ENCODE measurements at places on chromosomes 3 and 15.

DNA sequence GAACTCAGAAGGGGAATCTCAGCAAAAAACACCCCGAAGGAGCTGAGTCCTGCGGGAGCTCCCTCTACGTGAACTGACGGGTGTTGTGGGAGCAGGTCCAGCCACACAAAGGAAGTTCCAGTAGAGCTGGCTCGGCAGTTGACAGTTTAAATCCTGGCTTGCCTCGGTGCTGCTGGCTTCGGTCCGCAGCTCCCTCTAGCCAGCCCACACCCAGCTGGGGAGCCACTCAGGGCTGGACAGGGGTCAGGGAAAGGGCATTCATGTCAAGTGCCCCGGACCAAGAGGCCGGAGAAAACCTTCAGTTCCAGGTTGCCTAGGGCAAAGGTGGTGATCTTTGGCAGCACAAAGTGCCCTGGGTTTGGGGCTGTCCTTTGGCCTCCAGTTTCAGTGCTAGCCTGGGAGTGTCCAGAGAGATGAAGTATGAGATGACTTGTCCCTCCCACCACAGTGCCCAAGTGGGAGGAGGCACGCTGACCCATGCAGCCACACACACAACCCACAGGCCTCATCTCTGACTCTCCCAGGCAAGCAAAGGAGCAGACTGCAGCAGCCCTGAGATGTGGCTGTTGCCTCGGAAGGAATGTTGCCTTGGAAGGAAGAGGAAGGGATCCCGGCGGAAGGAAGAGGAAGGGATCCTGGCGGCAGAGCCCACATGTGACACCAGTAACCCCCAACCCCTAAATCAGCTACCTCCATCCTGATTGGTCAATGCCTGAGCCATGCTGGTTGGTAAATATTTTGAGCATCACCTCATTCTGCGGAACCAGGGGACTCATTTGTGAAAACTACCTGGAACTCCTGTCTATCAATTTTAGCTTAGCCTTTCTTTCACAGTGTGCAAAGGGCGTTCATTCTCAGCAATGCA lies 13.9 kb upstream of the ANPEP start:
- no peak for DNase-seq

GRCh38 chr15:100836501-100836900 lies 43.1 kb upstream of the ALDH1A3 start:
- DNase-seq, result no peak

- DNase-seq, result no peak
Measured at GRCh38 chr3:194817936-194818335, 132.3 kb downstream of the FAM43A start.

DNA sequence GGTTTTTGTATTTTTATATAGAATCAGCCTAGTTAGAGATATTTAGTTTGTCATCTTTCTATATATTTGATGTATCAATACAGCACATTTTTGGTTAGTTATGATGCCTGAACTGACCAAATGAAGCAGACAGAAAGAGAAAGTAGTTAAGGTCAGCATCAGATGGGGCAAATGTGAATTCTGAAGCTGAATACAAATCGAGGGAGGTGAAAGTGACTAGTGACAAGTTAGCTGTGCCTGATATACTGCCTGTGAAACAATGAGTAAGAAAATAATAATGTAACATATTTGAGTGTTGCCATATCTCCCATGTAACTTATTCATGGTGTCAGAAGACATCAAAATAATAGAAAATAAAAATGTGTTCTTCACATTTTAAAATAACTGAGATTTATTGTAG lies 680.3 kb upstream of the SEMA6D start:
- DNase-seq, result no peak

DNA sequence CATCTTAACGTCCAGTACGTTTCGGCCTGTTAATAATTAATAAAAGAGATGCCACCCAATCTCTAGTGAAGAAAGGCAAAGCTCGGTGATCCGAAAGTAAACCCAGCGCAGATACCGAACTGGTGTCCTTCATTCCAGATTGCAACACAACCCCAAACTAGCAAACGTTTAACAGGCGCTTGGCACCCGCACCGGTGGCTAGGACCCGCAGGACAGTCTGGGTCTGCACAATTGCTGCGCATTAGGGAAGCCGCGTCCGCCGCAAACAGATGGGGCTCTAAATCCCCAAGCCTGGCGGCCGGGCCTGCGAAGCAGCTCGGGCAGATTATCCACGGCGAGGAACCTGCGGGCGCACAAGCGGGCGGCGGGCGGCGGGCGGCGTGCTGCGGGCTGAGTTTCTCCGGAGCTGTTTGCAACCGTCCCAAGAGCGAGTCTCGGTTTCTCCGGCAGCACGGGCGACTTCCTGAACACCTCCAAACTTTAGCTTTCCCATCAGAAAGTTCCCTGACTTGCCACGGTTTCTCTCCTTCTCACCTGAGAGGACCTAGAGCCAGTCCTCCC lies 112.1 kb upstream of the ICE2 start:
- peak; percentile 66 for DNase-seq

DNA sequence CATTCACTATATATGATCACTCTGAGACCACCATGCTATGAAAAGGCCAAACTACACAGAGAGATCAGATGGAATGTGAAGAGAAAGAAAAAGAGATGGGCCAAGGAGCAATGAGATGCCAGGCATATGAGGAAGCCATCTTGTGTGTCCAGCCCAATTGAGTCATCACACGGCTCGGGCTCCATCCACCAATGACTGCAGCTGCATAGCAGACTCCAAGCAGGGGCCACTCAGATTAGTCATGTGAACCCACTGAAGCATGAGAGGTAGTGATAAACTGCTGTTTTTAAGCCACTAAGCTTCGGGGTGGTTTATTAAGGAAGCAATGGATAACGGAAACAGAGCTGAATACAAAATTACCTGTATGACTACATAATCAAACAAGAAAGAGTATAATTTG lies 185.9 kb downstream of the SUCLG2 start:
- no peak for DNase-seq

DNA sequence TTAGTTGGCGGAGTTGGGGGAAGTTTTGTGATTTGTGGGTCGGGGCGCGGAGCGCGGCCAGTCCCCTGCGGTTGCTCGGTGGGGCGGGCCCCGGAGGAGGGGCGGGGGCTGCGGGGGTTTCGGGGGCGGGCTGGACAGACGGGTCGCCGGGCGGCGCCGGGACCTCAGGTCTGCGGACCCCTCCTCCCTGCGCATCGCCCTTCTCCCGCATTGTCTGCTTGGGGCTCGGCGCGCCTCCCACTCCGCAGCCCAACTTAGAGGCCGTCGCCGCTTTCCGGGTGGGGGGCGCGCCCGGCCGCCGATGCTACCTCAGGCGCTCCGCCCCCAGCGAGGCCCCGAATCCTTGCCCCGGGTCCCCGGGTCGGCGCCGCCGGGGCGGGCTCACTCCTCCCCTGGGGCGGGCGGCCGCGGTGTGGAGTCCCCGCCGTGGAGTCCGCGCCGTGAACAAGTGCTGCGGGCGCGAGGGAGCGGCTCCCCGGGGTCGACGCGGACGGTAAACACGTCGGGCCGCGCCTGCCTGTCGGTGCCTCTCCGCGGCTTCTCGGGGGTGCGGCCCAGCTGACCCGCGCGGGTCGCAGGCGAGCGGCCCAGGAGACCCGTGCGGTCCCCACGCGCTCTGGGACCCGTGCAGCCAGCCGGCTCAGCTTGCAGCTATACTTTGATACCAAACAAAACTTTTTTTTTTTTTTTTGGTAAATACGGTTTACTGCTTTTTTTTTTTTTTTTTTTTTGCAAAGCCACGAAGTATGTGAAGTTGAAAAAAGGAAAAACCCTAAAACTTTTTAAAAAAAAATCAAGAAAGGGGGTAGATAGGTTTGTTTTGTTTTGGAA lies 624 bp downstream of the AKAP13 start:
- no peak for DNase-seq

DNA sequence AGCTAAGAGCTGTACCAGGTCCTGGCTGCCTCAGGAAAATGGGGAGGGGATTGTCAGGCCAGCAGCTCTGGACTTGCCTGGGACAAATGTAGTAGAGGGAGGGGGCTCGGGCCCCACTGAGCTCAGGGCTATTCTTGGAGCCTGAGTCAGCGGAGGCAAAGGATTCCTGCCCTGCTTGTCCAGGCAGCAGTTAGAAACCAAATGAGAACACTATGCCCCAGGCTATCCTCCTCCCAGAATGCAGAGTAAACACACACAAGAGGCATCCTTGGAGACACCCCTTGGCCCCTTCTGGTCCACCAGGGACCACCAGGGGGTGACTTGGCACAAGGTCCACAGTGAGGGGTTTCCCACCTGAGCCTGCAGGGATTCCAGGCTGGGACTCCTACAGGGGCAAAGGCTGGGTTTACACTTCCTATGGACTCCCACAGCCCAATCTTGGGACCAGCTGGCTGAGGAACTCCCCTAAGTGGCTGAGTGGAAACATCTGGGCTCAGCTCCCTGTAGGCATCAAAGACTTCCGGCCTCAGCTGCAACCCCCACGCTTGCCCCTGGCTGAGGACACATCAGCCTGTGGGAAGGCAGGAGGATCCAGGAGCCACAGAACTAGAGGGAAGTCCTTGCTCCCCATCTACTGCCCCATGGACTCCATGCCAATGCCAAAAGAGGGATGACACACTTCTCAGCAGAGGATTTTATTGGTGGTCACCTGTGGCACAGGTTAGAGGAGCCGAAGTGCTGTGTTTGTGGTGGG lies 3.4 kb upstream of the COL7A1 start:
- no peak for DNase-seq

DNA sequence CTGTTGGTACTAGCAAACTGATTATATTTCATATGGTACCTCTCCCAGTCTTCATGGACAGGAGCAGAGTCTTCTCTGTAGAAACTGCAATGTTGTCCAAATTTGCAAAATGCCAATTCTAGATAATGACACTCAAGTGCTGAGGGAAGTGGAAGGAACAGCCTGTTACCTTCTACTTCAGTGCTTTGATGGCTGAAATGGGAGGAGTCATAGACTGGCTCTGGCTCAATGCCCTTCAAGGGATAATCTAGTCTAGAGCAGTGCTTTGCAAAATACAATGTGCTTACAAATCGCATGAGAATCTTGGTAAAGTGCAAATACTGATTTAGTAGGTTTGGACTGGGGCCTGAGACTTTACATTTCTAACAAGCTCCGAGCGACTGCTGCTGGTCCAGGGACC lies 51.7 kb upstream of the ACP3 start:
- DNase-seq, result no peak

GRCh38 chr3:163561151-163561550 lies 1517.1 kb downstream of the SI start:
- no peak for DNase-seq

DNA sequence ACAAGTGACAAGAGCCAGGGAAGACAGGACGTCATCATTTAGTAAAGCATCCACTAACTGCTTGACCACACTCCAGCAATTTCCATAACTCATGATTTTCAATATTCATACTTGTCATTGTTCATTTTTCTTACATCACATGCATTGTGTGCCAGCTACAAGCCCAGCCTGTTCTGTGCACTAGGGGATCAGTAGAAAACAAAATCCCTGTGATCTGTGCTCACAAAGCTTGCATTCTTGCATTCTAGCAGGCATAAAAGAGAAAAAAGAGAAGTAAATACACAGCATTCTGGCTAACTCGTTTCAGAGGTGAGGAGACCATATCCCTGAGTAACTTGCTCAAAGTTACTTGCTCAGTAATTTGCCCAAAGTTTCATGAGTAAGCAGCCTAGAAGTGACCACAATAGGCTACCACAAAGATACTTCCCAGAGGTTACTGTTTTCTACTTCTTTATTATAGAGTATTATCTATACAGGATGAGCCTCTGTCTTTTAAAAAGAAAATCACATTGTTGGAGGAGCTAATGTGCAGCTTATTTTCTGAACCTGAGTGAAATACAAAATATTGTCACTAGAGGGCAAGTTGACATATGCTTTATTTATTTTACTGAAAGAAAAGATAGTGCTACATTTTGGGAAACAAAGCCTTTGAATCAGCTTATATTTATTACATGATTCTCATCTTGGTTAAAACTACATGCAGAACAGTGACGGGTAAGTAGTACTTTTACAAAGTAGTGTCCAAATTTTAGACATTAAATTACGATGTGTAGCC lies 701.4 kb upstream of the LMCD1 start:
- DNase-seq, result no peak

GRCh38 chr3:4588466-4588865 lies 95.3 kb downstream of the ITPR1 start:
- no peak for DNase-seq

- DNase-seq, result no peak
Measured at GRCh38 chr3:15327941-15328340, 4.4 kb downstream of the SH3BP5 start.

DNA sequence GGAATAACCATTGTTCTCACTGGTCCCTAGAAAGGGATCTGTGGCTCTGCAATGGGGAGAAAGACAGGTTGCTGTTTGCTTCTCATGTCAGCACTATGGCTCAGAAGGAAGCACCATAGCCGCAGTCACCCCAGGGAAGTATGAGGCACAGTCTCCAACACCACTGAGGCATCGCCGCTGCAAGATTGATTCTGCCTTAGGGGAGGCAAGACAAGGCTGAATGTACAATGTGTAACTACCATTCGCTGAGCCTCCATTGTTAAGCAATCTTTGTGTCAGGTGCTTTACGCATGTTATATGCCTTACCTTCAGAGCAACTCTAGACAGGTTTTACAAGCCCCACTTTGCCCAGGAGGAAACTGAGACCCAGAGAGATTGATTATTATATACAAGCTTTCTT lies 100.7 kb upstream of the KCNMB2 start:
- DNase-seq, result no peak

DNA sequence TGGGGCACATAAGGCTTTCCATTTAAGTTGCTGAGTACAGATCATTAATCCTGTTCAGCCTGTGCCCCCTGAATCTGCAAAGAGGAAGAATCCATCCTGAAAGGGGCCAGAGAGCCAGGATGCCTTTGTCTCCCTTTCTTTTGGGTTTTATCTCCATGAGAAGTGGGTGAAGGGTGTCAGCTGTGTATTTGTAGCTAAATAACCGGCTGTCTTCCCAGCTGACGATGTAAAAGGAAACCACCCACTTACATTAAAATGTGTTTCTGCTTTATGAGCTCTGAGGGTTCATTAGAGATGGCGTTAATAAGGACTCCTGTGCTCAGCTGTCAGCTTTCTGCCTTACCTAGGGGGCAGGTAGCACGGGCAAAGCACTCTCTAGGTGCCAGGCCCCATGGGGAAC lies 83.4 kb downstream of the SLCO3A1 start:
- DNase-seq, result no peak

DNA sequence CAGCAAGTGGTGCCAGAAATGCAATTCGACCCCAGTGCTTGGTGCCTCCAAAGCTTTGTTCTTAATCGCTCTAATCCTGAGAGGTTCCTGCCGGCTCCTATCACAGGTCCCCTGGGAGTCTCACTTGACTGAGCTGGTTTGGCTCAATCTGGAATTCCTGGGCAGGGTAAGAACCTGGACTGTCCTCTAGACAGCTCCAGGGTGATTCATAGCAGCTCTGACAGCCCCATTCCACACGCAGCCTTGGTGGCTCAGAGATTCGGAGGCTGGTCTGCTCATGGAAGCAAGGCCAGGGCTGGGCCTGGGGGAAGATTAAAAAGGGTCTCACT lies 37.9 kb downstream of the MYO5C start:
- no peak for DNase-seq

DNA sequence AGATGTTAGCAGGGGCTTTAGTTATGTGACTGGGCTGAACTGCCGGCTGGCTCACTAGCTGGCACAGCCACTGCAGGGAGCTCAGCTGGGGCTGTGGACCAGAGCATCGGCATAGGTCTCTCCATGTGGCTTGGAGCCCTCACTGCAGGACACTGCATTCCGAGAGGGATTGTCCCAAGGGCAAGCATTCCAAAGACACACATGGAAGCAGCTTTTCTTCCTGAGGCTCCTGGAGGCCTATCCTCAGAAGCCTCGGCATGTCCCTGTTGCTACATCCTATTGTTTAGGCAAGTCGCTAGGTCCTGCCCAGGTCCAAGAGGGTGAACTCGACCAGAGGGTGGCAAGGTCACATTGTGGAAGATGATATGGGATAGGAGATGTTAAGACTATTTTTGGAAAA lies 209.8 kb downstream of the PLCL2 start:
- no peak for DNase-seq
